ENCODE measurements at places on chromosomes 3 and 15. TPM values are rescaled to one million over a fixed set of nuclear protein-coding genes. Genes with fewer than 3 reads are reported as not detected.

DNA sequence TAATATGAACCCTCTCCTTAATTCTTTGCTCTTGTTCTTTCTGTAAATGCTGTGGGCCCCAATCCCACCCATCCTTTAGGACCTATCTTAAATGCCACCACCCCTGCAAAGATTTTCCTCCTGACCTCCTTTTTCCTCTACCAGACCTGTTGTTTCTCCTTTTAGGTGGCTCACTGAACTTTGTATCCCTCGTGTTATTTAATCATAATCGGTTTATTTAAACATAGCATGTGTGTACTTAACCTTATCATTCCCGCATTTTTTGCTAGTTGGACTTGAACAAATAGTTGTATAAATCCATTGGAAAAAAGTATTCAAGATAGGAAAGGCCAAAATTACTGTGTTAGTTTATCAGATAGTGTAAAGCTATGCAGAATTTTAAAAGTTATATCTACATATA, 988 bp upstream of the NFKBIZ start:
- peaks cover 12% of the 10 kb centered on the region for H3K4me1 ChIP-seq
- H3K36me3 ChIP-seq: peaks cover 18% of the 10 kb centered on the region
- DNase-seq: no peak
- no peaks in the 10 kb centered on the region for H3K27me3 ChIP-seq
- H3K4me3 ChIP-seq: no peak overlapping the region

DNA sequence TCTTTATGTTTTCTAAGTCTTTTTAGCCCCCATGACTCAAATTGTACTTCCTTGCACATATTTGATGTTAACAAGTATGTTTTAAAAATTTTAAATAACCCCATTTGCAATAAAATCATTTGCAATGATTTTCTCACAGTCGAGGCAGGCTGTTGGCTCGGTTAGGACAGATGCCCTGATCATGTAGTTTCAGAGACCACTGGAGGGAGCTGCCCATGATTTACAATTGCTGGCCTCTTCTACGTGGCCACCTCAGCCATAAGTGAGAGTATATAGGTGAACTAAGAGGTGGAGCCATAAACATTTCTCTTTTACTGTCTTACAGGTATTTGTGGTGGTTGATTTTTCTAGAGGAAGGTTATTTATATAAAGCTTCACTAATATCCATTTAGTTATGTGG, 1.7 kb downstream of the DTWD1 start:
- DNase-seq: no peak
- no peak overlapping the region for H3K27ac ChIP-seq
- no peaks in the 10 kb centered on the region for H3K27me3 ChIP-seq
- H3K4me3 ChIP-seq: no peak overlapping the region
- H3K4me1 ChIP-seq: peaks cover 14% of the 10 kb centered on the region
- H3K36me3 ChIP-seq: peaks cover 8% of the 10 kb centered on the region

GRCh38 chr3:141167681-141168080, 63.9 kb upstream of the PXYLP1 start:
- DNase-seq: no peak
- H3K27me3 ChIP-seq: no peaks in the 10 kb centered on the region
- H3K4me3 ChIP-seq: no peak overlapping the region
- no peaks in the 10 kb centered on the region for H3K4me1 ChIP-seq

DNA sequence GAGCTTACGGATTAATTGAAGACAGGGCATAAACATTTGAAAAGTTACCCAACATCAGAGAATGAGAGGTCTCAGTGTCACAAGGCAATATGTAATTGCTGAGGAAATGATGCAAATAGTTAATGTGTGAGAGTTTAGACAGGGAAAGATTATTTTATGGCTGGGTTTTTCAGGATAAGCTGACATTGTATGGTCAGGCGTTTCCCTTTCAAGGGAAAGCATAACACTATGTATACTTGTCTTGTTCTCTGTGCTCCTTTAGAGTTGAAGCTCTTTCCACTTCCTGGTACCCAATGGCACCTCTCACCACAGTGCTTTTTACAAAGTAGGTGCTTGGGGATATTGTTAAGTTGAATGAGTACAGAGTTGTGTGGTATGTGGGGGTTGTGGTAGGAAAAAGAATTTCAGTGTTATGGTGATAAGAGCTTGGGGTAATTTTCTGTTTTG, 19.9 kb downstream of the IQGAP1 start:
- DNase-seq: no peak
- H3K27ac ChIP-seq: peak overlapping the region; percentile 66

DNA sequence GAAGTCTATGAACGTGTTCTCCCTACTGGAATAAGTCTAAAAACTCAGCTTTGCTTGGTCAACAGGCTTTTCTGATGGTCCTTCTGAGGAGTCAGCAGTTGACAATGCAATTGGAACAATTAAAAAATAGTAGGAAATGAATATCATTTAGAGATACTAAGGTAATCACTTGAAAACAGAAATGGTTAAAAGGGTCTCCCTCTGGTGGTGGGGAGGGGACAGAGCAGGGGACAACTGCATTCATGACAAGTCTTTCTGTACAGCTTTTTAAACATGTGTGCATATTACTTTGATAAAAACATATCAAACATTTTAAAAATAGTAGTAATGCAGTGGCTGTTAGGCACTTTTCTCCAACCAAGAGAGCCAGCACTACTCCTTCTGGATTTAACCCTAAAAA, 119.9 kb upstream of the FHIT start:
- peaks cover 2% of the 10 kb centered on the region for H3K27me3 ChIP-seq
- no peaks in the 10 kb centered on the region for H3K4me1 ChIP-seq
- no peaks in the 10 kb centered on the region for H3K36me3 ChIP-seq
- no peak overlapping the region for H3K4me3 ChIP-seq
- no peak overlapping the region for H3K27ac ChIP-seq

DNA sequence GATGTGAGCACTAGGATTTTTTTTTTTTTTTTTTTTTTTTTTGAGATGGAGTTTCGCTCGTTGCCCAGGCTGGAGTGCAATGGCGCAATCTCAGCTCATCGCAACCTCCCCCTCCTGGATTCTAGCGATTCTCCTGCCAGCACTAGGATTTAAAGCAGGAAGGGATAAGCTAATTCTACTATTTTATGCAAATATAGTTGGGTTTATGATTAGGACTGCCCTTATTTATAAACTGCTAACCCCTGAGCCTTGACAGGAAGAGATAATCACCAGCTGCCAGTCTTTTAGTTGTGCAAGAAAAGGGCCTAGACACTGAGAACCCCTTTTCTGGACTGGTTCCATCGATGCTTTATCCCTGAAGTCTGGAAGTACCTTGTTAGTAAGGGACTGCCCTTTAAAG, 36.7 kb downstream of the IFT57 start:
- no peak overlapping the region for H3K27ac ChIP-seq
- H3K4me3 ChIP-seq: no peak overlapping the region
- H3K36me3 ChIP-seq: no peaks in the 10 kb centered on the region
- H3K27me3 ChIP-seq: no peaks in the 10 kb centered on the region
- no peak for DNase-seq

The GOLGA8T gene
- 0.53 TPM for total RNA-seq

The NOX5 gene
- not detected for total RNA-seq

- H3K27me3 ChIP-seq: no peaks in the 10 kb centered on the region
- no peak overlapping the region for H3K4me3 ChIP-seq
- H3K27ac ChIP-seq: no peak overlapping the region
- no peaks in the 10 kb centered on the region for H3K36me3 ChIP-seq
- peaks cover 6% of the 10 kb centered on the region for H3K4me1 ChIP-seq
Measured at GRCh38 chr3:23991683-23992628, 46.9 kb downstream of the NR1D2 start.

DNA sequence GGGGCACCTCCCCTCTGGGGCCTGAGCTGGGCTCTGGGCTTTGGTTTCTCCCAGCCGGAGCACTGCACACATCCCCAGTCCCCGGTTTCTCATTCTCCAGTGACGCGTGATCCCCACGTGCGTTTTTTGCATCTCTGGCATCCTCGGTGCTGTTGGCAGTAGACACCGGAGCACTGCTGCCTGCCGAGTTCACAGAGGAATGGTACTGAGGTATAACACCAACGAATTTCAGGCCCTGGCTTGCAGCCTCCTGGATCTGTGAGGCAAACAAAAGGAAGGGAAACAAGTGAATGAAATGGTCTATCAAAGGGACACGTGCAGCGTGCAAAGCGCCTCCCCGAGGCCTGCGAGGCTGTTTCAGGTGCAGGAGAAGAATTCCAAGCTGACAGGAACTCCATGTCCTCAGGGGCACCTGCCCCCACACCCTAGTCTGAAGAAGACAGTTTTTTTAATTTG, 112.9 kb downstream of the OXNAD1 start:
- H3K4me3 ChIP-seq: no peak overlapping the region
- no peaks in the 10 kb centered on the region for H3K27me3 ChIP-seq
- no peaks in the 10 kb centered on the region for H3K36me3 ChIP-seq
- DNase-seq: peak; percentile 4

The GMNC gene
- total RNA-seq: not detected

DNA sequence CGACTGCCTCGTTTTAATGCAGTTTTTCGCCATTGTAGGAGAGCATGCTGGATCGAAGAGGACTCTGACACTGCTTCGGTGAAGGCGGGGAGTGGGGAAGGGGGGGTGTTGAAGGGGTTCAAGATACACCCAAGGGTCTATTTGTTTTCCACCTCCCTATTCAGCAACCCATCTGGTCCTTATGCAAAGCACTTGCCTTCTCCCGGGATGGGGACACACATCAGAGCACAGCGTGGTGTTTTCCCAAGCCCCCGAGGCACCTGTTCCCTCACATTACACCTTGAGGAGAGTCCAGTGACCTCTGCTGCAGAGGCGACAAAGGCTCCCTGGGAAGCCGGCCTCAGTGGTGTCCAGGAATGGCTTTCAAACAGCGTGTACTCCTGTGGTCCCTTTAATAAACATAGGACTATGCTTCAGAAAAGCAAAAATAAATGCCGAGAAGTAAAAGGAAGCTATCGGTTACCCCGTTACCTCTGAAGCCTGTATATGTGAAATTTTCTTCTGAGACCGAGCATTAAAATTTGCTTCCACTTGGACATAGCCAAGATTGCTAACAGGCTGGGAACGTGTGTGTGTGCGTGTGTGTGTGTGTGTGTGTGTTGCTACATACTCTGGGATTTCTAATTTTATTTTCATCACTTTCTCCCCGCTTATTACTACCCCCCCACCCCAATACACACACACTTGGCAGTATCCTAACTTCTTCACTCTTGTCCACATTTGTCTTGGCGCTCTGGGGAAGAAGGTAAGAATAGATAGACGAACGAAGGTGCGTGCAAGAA, 53.2 kb downstream of the CCDC54 start:
- H3K36me3 ChIP-seq: no peaks in the 10 kb centered on the region
- no peaks in the 10 kb centered on the region for H3K27me3 ChIP-seq
- peak overlapping the region; percentile 73 for H3K4me3 ChIP-seq
- peaks cover 5% of the 10 kb centered on the region for H3K4me1 ChIP-seq
- DNase-seq: no peak
- H3K27ac ChIP-seq: no peak overlapping the region

DNA sequence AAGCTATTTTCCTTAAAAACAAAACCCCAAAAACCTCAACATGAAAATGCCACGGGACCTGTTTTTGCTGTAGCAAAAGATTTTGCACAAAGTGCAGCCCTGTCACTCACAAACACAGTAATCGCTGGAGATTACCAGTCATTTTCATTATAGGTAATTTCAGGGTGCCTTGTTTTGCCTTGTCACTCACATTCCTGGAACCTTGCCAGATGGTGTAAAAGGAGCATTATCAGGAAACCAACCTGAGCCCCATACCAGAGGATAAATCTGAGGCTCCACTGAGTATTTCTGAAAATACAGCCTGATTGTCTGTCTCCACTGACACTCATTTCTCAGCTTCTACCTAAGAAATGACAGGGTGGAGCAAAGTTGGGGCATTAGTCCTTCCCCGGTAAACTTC, 791.3 kb upstream of the LMCD1 start:
- no peaks in the 10 kb centered on the region for H3K4me1 ChIP-seq
- H3K27me3 ChIP-seq: no peaks in the 10 kb centered on the region
- no peaks in the 10 kb centered on the region for H3K36me3 ChIP-seq
- no peak overlapping the region for H3K4me3 ChIP-seq

The IL5RA gene
- 5.0 TPM for total RNA-seq

DNA sequence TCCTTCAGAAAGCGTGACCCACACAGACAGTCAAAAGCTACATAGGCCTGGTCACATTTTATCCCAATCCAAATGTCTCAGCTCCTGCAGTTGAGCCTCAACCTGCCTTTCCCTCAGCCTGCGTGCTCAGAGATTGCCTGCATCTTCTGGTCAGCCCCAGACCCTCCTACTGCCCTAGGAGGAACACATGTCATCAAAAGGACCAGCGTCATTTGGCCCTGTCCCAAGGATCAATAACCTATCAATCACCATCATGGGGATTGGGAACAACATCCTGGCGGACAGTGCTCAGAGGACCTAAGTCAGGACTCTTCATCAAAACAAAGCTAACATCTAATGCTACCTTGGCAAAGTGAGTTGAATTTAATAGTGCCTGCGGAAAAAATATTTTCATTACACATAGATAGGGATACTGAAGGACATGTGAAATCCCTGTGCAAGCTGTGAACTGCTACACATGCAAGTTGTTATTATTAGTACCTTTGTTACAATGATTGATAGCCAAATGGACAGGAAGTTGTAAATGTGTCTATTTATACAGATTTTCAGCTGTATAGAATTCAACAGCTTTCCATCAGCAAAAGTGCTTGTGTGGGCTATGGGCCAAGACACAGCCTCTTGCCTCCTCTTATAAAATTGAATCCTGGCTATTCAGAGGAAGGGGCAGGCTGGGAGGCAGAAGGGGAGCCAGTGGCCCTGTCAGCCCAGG, 47.7 kb downstream of the UMPS start:
- no peak overlapping the region for H3K27ac ChIP-seq
- H3K36me3 ChIP-seq: no peaks in the 10 kb centered on the region
- H3K27me3 ChIP-seq: peaks cover 29% of the 10 kb centered on the region

DNA sequence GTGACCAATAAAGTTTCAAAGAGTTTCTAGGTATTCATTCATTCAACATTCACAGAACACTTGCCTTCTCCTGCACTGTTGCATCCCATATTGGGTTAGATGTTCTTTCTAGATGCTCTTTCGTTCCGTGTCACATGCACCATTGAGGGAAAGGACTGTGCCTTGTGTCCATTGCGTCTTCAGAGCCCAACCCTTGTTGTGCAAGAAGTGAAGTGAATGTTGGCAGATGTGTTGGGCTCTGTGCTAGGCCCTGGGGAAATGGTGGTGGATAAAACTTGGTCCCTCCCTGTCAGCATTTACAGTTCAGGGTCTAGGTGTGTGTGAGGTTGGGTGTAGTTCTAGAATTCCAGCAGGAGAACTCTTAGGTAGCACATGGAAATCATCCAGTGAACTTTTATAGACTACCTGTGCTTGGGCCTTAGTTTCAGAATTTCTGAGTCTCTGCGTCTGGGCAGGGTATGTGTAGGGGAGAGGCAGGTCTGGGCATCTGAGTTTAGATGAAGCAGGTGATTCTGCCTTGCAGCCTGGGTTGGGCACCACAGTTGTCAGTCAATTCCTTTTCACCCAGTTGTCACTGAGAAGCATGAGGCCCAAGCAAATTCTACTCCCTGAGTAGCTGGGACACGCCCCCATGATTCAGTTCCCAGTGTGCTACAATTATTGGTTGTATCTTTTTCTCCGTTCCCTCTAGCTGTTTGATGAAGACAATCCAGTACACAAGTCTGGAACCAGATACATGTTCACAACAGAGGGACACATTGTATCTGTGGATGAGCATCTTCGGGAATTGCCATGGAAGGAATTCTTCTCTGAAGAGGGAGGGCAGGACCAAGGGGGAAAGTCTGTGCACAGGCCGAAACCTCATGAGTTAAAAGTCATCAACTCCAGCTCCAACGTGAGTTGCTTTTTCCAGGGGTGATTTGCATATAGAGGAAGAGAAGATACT, 25.4 kb downstream of the EDEM1 start:
- H3K4me3 ChIP-seq: no peak overlapping the region
- no peak for DNase-seq

- no peak overlapping the region for H3K27ac ChIP-seq
- no peaks in the 10 kb centered on the region for H3K36me3 ChIP-seq
- H3K4me1 ChIP-seq: no peaks in the 10 kb centered on the region
- peaks cover 26% of the 10 kb centered on the region for H3K27me3 ChIP-seq
- H3K4me3 ChIP-seq: no peak overlapping the region
Measured at GRCh38 chr3:11204697-11205348, 50.5 kb downstream of the HRH1 start.

The MME gene
- 0.35 TPM for total RNA-seq

The SH3GL3 gene
- not detected for total RNA-seq
